Activated T-cell treated with anti-CD3 and anti-CD28 coated beads for 48 hours (primary cell): ENCODE measurements at places on chromosomes 7 and 10.

GRCh38 chr7:100612730-100613390 is 520 bp downstream of the MOSPD3 start:
- DNase-seq = peak; percentile 15

DNA sequence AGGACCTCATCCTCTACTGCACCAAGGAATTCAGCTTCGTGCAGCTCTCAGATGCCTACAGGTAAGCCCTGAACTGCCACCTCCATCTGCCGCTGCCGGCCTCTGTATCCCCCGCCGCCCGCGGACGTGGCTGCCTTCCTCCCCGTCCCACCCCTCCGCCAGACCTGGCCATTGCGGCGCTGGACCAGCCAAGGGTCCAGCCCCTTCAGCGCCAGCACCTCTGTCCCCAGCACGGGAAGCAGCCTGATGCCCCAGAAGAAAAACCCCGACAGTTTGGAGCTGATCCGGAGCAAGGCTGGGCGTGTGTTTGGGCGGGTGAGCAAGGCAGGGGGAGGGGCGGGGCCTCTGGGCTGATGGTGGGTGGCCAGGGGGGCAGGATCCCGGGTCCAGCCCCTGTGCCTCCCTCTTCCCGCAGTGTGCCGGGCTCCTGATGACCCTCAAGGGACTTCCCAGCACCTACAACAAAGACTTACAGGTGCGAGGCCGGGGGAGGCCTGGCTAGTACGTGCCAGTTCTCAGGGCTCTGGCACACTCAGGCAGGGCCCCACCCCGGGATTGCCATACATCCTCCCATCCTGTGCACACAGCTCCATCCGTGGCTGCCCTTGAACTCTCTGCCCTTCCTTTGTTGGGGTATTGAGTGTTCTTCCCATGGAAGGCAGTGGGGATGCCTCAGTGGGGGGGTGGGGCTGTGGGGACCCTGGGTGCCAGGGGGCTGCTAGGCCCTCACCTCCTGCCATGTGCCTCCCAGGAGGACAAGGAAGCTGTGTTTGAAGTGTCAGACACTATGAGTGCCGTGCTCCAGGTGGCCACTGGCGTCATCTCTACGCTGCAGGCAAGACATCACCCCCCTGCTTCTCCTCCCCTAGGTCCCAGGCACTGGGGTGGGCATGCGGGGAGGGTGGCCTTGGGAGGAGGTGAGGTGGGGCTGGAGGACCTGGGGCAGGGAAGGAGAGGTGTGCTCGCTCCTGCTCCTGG is 13.5 kb downstream of the ASL start:
- no peak for DNase-seq

- no peak for DNase-seq
These were observed 51.6 kb downstream of the PIK3CG start for GRCh38 chr7:106916679-106917078.

GRCh38 chr7:150980663-150981062 is 2.5 kb upstream of the KCNH2 start:
- DNase-seq = no peak

- no peak for DNase-seq
These were observed 322.8 kb downstream of the LRMDA start for GRCh38 chr10:75754096-75754831.

- DNase-seq = no peak
These were observed 166.0 kb upstream of the GPR26 start for GRCh38 chr10:123500110-123500509.

- DNase-seq = no peak
These were observed 12.9 kb downstream of the TTYH3 start for GRCh38 chr7:2644562-2645273.

DNA sequence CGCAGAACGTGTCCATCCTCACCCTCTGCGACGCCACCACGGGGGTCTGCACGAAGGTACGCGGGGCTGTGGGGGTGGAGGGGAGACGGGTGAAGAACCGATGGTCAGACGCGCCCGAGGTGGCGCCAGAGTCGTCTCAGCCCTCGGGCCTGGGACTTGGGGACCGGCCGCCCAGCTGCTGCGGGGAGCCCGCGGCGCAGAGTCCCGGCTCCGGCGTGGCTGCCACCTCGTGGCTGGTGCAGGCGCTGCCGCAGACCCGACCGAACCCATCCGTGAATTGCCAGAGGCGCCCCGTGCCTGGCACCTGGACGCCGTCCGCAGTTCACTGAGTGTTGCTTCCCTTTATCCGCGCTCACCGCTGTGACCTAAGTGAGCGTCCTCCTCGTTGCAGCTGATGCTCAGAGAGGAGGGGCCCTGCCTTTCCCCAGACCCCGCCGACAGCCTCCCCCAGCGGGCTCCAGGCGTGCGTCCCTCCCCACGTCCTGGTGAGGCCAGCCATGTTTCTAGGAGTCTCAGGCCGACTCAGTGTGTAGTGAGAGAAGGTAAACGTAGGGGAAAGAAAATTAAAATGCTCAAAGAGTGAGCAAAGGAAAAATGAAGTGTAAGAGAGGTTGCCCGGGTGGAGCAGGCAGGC is 208.7 kb downstream of the PAXIP1 start:
- DNase-seq = peak; percentile 8

DNA sequence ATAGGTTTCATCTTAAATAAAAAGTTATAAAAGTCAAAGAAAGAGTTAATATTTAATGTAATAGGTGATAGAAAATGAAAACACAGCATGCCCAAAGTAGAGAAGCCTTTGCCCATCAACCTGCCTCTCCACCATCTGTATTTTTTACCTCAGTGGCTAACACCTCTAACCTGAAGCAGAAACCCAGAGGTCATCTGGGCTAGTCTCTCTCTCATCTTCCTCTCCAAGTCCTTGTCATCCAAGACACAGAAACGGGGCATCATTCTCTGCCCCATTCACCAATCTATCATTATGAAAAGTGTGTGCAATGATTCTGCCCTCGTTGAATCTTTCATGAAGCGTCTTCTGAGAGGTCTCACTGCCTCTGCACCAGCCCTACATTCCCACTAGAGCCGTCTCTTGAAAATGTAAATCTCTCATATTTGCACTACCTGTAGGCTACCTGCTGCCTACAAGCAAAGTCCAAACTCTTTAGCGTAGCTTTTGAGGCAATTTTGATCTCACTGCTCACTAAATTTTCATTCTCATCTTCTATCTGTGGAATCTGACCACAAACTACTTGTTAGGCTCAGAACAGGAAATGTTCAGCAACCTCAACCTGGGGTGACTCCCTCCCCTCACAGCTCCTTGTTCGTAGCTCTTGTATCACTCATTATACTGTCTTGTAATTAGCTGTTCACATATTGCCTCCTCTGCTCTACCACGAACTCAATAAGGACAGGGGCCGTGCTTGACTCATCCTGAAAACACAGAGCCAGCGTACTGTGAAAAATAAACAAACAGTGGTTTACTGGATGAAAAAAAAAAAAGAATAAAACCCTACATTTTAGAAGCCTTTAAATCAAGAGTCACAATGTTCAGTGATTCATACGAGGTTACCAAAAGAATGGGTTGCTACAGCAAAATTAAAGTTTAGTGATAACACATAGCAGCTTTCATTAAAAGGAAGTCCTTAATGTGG is 83.1 kb downstream of the CTNNA3 start:
- peak; percentile 38 for DNase-seq

DNA sequence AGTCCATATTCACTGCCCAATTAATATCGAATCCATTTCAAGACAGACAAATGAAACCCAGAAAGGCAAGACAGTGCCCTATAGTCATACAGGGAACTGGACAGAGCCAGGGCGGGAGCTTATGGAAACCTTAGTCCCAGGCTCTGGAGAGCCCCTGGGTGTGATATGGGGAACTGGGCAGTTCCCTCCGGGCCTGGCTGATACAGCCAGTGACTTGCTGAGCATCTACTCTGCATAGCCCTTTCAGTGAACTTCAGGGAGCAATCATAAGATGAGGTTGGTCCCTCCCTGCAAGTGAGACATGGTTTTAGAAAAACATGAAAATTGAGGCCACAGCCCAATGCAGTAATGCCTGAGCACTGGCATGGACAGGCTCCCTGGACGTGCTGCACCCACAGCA is 241.9 kb downstream of the GRID1 start:
- no peak for DNase-seq

GRCh38 chr10:29119374-29119773 is 169.5 kb upstream of the LYZL1 start:
- DNase-seq = peak; percentile 1

GRCh38 chr7:19051767-19052375 is 65.6 kb downstream of the TWIST1 start:
- peak; percentile 1 for DNase-seq

DNA sequence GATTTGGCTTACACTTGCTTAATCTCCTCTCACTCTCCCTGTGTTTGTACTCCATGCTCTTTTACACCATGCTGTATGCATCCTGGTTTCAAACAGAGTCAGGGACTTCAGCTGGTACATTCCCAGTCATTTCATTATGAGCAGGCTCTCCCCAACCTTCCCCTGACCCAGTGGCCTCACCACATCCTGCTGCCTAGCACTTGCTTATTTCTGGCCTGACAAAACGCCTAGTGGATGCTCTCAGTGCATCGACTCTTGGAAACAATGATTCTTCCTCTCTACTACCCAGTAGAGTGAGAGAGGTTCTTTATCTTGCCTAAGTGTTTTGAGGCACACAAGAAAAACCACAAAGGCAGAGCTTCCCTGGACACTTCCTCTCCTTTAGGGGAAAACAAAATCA is 63.4 kb downstream of the CAV1 start:
- DNase-seq = peak; percentile 17

GRCh38 chr7:70210936-70211310 is 612.6 kb downstream of the AUTS2 start:
- no peak for DNase-seq

- no peak for DNase-seq
These were observed 35.0 kb upstream of the ADCYAP1R1 start for GRCh38 chr7:31017032-31017675.

GRCh38 chr7:125618516-125618915 is 688.9 kb upstream of the POT1 start:
- DNase-seq = no peak

- DNase-seq = no peak
These were observed 107.6 kb downstream of the JAZF1 start for GRCh38 chr7:28072876-28073514.

DNA sequence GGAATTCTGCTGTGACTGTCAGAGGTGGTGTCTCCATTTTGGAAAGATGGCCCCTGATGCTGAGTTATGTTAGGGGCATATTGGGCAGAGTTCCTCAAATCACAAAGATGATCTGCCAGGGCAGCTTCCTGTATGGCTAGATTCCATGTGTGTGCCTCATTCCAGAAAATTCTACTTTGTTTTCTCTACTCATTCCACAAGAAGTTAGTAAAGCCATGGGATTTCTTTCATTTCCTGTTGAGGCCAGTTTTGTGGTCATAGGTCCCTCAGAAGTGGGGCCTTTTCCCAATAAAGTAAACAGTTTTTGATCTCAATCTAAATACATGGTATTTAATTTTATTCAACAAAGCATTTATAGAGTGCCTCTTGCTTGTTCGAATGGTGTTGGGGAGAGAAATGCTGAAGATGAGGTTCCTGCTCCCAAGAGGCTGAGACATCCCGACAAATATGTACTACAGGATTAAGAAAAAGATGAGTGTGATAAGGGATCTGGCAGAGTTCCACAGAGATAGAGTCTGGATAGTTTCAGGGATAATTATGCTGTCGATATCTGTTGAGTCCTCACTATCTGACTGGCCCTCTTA is 33.0 kb downstream of the MINDY4 start:
- DNase-seq = no peak

DNA sequence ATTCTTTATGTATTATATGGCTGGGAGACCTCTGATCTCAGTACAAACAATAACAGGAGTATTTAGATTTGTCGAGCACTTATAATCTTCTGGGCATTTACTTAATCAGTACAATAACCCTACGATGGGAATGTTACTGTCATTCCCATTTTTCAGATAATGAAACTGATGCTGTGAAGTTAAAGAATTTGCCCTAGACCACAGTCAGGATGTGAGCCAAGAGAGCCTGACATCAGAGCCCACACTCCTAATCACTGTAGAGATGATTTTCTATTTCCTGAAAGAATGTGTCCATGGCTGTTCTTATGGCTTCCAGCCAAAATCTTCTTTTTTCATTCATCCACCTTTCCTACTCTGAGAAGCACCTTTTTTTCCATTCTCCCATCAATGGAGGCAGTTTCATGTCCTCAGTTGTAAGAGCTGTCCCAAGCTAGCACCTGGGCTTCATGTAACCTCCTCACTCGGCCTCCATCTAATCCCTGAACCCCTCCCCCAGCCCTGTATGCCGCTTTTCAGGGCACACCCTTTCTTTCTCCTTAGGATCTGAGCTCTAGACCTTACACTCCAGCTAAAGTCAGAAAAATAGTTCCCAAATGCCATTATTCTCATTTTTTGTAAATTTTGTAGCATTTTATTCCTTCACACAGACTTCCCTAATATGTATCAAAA is 12.2 kb upstream of the CAV1 start:
- DNase-seq = no peak

- no peak for DNase-seq
These were observed 159.5 kb upstream of the AGR3 start for GRCh38 chr7:17041324-17041723.

GRCh38 chr10:81898518-81898917 is 23.5 kb downstream of the NRG3 start:
- DNase-seq = no peak

GRCh38 chr10:130352291-130352645 is 216.1 kb downstream of the GLRX3 start:
- DNase-seq = no peak
